ENCODE measurements at places on chromosomes 1 and 21.

GRCh38 chr1:69421286-69421685 is 146.4 kb upstream of the LRRC7 start:
- DNase-seq: no peak

DNA sequence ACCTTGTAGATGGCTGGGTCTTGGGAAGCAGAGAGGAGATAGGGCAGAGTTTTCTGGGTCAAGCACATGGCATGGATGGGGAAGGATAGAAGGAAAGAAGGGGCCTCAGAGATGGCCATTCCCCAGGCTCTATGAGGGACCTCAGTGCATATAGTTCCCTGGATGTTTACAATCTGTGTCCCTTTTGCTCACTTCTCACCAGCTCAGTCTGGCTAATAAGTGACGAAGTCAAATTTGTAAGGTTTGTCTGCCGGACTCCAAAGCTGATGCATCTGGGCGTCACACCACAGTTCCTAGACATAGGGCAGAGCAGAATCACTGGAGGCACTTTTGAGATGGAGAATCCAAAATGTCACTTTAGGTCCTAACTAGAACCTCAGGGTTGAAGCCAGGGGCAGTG is 416.4 kb upstream of the PROX1 start:
- no peak for DNase-seq

DNA sequence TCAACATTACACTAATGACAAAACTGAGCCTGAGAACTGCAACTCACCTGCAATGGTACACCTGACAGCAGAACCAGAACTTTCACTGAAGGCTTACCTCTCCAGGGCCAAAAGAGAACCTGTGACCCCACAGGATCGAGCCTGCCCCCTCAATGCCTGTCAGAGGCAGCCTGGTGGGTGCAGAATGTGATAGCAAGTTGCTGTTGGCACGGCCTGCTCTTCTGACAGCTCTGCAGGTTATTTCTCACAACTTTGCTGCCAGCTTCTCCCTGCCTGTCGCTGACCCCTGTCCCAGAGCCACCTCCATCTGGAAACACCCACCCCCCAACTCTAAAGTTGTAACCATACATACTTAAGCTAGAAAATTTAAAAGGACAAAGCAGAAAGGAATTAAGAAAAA is 35.2 kb downstream of the HIVEP3 start:
- DNase-seq: no peak

- DNase-seq: no peak
Measured at GRCh38 chr1:2965676-2966075, 55.6 kb upstream of the ACTRT2 start.

DNA sequence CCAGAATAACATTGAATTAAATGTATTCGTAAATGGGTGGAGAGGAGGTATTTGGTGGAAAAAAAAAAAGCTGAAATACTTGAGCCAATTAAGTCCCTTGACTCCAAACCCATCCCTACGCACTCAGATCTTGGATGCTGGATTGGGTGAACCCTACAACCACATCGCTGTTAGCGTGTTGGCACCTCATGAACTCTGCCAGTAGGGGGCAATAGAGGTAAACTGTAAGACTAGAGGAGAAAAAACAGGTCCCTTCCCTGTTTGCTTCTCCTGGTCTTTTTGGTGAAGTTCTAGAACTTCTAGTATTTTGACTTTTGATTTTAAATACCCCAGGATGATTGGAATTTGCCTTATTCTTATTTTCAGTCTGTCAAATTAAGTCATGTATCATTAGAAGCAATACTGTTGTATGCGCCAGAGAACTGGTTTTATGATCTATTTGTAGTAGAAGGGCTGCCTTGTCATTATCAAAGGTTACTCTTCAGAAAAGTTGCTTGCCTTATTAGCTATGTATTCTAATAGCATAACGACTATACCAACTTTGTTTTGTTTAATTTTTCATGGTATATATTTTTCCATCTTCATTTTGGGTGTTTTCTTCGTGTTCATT is 1.9 kb upstream of the OR13G1 start:
- peak; percentile 27 for DNase-seq

DNA sequence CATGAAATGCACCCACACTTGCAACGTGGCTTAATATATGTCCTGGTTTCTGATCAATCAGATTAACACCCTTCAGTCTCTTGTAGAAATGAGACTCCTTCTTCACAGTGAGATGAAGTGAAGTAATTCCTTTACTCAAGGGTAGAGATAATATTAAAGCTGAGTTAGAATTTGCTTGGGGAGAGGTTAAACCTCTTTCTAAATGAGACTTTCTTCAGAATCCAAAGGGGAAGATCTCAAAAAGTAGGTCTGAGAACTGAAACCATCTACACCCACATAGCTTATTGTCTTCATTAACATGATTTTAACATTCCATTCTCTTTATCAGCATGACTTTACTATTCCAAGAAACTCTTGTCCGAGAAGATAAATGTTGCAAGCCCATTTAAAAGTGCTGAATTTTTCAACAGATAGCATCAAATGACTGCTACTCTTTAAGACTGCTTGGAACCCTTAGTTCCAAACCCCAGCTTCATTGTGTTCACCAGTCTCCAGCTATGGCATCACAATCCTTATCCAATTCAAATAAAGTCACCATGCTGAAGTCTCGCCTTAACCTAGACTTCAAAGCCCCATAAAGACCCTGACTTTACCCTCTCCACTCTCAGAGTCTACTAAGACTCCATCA is 19.2 kb upstream of the TRAF3IP3 start:
- no peak for DNase-seq

DNA sequence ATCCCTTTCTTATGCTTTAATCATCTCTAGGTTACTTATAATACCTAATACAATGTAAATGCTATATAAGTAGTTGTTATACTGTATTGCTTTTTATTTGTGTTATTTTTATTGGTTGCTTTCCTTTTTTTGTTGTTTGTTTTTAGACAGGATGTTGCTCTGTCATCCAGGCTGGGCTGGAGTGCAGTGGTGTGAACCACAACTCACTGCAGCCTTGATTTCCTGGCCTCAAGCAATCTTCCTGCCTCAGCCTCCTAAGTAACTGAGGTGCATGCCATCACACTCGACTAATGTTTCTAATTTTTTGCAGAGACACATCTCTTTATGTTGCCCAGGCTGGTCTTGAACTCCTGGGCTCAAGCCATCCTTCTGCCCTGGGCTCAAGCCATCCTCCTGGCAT is 26.9 kb downstream of the KRTAP19-8 start:
- no peak for DNase-seq

GRCh38 chr21:44500111-44500510 is 39.9 kb downstream of the KRTAP10-1 start:
- no peak for DNase-seq

DNA sequence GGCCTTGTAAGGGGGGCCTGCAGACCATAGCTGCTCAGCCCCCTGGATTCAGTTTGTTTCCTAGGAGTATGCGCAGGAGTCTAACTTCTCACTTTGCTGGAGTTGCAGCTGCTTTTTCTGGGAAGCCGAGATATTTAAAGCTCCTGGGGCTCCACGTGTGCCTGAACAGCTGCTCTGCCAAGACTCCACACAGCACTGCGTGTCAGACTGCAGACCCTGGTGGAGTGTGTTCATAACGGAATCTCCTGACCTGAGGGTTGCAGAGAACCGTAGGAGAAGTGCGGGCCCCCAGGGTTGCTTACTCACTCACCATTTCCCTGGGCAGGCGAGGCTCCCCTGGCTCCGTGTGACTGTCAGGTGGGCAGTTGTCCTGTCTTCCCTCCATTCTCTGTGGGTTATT is 474.3 kb upstream of the TMPRSS15 start:
- no peak for DNase-seq

DNA sequence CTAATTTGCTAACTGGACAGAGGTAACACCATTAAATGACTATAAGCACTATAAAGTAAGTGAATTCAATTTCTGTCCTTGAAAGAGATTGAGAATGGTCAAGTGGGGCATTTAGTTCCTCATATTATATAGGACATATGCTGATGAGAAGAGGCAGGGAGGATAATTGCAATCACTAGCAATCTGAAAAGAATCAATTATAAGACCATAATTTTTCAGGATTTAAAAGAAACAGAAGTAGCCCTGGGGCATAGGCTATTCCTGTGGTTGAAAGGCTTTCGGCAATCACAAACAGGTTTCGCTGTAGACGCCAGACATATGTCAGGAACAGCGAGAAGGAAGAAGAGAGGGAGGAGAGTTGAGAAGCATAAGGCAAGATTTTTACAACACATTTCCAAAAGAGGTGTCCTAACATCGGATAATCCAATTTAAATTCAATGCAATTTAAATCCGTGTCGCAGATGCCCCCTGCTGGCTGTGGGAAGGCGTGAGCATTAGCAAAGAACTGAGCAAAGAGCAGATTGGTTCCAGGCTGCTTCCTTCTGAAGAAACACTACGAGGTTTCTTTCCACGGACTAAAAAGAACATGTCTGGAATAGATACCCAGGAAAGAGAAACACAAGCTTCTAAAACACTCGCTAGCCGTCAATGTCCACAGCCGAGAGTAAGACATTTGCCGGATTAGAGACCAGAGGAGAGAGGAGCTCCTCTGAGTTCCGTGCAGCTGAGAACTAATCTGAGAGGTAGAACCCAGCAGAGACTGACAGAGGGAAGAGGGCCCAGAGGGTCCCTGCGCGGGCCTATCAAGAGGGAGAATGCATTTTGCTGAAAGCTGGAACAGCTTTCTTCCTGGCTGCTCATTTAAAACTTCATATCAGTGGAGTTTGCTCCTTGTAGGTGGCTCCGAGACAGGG is 27.9 kb downstream of the RGS5 start:
- peak; percentile 49 for DNase-seq

DNA sequence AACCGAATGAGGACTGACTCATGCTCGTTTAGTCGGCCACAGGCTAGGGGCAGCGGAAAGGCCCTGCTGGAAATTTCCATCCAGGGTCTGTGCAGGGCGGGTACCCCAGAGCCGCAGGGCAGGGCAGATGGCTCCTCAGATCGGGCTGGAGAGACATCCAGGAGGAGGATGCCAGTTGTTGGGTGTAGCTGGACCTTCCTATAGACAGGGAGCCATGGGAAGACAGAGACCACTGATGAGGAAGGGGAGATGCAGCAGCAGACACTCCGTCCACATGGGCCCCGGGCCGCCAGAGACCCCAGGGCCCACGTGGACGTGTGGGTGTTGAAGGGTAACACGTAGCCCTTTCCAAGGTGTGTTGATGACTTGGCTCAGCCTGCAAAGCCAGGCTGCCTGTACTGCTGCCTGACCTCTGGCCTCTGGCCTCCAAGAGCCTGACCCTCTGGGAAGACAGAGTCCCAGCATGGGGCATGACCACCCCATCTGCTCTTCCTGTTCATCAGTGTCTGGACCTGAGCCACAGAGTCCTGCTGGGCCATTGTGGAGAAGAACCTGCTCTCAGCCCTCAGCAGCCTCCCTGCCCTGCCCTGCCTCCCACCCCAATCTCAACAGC is 4.8 kb downstream of the GNG4 start:
- no peak for DNase-seq

DNA sequence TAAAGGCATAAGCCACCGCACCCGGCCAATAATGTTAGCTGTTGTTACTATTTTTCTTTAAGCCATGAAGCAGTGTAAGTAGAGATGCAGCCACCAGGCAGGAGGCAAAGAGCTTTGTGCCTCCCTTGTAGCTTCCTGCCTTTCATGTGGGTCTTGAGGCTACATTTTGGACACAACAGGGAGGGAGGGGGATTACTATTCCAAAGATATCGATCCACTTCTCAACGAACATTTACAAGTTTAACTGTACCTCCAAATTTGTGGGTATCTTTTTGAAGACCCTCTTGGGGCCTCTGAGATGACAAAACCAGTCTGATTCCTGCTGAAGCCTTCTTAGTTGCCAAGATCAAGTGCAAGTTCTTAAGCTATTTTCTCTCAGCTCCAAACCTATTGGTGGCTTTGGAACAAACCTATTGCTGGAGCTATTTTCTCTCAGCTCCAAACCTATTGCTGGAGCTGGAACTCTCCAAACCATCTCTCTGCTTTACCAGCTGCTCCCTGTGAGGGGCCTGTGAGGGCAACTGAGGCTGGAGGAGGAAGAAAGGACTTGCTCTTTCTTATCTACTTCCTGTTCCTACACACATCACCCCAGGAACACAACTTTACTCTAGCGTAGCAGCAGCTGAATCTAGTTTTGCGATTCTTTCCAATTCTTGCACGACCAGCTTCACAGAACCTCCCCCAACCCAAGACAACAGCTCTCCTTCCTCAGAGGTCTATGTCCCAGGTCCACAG is 16.1 kb upstream of the RCAN3 start:
- no peak for DNase-seq

- DNase-seq: no peak
Measured at GRCh38 chr1:117852853-117853553, 76.4 kb downstream of the GDAP2 start.

DNA sequence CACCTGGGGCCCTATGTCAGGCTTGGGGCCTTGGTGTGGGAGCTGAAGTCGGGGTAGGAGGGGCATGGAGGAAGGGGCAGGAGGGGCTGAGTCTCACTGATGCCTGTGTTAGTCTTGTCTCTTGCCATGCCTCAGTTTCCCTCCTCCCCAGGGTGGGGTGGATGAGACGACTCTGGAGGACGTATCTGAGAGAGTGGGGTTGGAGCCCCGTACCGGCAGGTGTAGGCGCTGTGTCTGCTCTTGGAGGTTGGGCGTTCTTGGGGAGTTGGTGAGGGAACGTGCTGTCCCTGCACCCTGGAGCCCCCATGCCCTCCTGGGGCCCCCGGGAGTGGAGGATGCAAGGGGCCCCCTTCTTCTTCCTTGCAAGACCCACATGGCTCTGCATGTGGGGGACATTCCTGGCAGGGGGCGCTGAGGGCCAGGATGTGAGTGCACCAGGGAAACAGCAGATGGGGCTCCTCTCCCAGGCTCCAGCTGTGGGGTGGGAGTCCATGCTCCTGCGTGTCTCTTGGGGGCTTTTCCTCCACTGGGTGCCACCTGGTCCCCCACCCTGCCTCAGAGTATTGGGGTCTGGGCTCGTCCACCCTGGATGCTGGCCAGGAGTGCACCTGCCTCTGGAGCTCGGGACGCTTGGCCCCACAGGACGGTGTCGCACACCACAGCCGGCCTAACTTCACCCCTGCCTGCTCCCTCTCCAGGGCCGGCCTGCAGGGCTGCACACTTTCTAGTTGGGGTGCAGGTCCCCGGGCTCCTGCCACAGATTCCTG is 1.4 kb upstream of the TNFRSF14 start:
- DNase-seq: no peak

GRCh38 chr1:99650030-99650429 is 4.1 kb downstream of the PALMD start:
- no peak for DNase-seq

DNA sequence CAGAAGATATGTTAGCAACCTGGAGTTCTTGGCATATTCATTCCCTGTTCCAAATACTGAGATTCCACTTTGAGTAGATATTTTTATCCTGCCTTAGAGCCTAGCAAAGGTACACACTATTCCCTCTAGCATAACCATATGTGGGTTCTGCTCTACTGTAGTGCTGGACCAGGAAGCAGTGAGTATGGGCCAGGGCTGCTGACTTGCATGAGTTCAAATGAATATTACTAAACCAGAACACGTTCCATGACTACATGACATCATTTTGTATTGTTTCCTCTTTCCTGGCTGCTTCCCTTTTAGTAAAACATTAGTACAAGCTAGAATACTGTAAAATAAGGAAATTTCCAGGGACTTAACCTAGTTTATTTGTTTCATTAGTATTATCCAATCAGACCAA is 41.1 kb downstream of the TNFSF18 start:
- no peak for DNase-seq

- DNase-seq: no peak
Measured at GRCh38 chr21:44062380-44062779, 44.8 kb upstream of the PWP2 start.

GRCh38 chr1:99606306-99606705 is 39.6 kb upstream of the PALMD start:
- DNase-seq: no peak

GRCh38 chr1:228898582-228898992 is 163.3 kb downstream of the RHOU start:
- DNase-seq: no peak
